ENCODE measurements at places on chromosomes 11 and 22. TPM values are rescaled to one million over a fixed set of nuclear protein-coding genes. Genes with fewer than 3 reads are reported as not detected.

KDM4D gene
- 0.50 TPM for total RNA-seq

SHANK2 gene
- 1.3 TPM for total RNA-seq

MRGPRX3 gene
- total RNA-seq = not detected

RBMXL2 gene
- not detected for total RNA-seq

FGF3 gene
- total RNA-seq = not detected

Measured in fibroblast of lung (primary cell).